ENCODE measurements at places on chromosomes 6 and 20. TPM values are rescaled to one million over a fixed set of nuclear protein-coding genes. Genes with fewer than 3 reads are reported as not detected.
A peak's percentile ranks its signal among the peaks of the same experiment; 100 is the strongest.

DNA sequence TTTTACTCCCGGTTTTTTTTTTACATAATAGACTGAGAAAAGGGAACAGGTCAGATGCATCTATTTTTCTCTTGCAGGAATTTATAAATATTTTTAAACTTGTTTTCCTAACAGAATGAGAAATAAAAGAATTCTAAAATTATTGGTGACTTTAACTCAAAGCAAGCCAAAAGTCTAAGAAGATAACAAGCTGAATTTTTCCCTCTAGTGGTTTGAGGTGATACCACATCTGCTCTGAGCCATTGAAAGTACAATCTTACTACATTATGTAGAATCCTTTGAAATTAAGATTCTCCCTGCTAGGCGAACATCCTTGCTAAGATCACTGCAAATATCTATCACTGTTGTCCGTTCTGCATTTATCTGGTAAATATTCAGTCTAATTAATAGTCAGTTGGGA is 10.7 kb upstream of the STMND1 start:
- DNase-seq = peak; percentile 51

DNA sequence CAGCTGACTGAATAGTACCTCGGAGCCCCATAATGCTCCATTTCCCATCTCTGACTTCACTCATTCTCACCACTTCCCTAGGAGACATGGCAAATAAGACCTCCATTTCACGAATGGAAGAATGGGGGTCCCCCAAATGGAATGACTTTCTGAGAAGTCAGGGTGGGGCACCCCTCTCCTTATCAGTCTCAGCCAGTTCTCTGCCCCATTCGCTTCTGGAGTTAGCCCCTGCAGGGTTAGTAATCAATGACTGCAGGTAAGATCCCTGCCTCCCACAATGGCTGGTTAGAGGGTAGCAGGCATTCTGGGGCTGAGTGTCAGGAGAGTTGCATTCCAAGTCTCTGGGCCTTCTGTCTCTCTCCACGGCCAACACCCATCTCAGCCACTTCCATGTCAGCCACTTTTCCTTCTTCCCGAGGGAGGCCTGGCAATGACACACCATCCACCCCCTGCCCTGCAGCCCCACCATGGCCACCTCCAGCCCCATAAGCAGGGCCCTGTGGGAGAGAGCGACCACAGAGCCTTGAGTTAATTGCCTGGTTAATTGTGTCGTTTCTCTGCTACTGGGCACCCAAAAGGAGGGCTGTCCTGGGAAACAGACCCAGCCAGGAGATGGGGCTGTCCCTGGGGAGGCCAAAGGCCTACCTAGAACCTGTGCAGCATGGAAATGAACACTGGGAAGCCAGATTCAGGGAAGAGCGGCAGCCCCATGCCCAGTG is 13.4 kb downstream of the CCDC167 start:
- DNase-seq = no peak

GRCh38 chr6:113779656-113780055 is 77.5 kb upstream of the MARCKS start:
- no peak for DNase-seq

DNA sequence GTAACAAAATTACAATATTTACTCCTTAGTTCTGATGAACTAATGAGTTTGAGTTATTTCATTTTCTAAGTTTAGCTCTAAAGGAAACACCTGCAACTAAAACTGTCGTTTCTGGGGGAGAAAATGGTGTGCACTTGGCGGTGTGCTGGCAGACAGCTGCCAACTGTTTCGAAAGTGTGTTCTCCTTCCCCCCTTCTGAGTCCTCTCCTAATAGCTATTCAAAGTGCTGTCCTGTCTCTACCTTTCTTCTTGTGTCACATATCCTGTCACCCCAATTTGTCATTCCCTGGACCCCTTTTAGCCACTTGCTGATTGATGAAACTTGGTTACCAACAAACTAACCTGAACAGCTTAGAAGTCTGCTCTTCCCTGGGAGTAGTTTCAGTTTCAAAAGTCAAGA is 4.9 kb upstream of the UBE2J1 start:
- DNase-seq = no peak

GRCh38 chr6:25058941-25059340 is 123.2 kb upstream of the RIPOR2 start:
- DNase-seq = no peak

GRCh38 chr6:7737867-7738266 is 12.0 kb downstream of the BMP6 start:
- DNase-seq = no peak

- DNase-seq = no peak
Observed at GRCh38 chr20:63452341-63452740, 20.1 kb downstream of the KCNQ2 start.

DNA sequence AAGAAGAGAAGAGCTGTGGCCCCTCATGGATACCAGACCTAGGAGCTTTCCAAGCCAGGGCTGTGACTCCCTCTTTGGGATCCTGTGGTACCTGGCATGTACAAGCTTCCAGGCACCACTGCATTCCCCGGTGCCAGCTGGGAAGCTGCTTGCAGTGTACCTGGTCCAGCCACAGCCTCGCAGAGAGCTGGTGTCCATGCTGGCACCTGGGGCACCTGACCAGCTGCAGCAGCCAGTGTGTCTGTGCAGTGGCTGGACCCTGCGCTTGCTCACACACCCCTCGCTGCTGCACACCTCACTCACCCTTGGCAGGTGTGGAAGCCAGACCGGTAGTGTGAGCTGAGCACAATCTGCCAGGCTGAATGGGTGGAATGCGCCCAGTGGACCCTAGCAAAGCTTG is 190.9 kb upstream of the MAN1A1 start:
- no peak for DNase-seq

DNA sequence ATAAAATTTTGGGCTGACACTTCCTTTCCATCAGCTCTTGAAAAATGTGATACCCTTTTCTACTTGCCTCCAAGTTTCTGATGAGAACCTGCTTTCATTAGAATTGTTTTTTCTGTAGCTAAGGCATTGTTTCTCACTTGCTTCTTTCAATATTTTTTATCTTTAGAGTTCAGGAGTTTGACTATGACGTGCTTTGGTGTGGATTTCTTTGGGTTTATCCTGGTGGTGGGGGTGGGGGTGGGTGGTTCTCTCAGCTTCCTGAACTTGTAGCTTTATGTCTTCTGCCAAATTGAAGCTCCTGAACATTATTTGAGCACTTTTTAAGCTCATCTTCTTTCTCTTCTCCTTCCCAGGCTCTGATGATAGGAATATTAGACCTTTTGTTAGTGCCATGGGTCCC is 11.4 kb downstream of the ZNF831 start:
- DNase-seq = no peak

GRCh38 chr6:131418441-131418840 is 154.6 kb upstream of the ARG1 start:
- DNase-seq = no peak

GRCh38 chr6:38505826-38506225 is 133.9 kb downstream of the BTBD9 start:
- no peak for DNase-seq

- DNase-seq = no peak
Observed at GRCh38 chr6:40882323-40882997, 156.6 kb downstream of the UNC5CL start.

GRCh38 chr6:114816678-114817077 is 473.9 kb upstream of the HS3ST5 start:
- no peak for DNase-seq

TTPAL gene
- total RNA-seq = 11.8 TPM

FOXS1 gene
- total RNA-seq = not detected

TSHZ2 gene
- 13.4 TPM for total RNA-seq

SAMD10 gene
- 1.3 TPM for total RNA-seq
